GM19239 (cell line): ENCODE measurements at places on chromosomes 12 and 14.

DNA sequence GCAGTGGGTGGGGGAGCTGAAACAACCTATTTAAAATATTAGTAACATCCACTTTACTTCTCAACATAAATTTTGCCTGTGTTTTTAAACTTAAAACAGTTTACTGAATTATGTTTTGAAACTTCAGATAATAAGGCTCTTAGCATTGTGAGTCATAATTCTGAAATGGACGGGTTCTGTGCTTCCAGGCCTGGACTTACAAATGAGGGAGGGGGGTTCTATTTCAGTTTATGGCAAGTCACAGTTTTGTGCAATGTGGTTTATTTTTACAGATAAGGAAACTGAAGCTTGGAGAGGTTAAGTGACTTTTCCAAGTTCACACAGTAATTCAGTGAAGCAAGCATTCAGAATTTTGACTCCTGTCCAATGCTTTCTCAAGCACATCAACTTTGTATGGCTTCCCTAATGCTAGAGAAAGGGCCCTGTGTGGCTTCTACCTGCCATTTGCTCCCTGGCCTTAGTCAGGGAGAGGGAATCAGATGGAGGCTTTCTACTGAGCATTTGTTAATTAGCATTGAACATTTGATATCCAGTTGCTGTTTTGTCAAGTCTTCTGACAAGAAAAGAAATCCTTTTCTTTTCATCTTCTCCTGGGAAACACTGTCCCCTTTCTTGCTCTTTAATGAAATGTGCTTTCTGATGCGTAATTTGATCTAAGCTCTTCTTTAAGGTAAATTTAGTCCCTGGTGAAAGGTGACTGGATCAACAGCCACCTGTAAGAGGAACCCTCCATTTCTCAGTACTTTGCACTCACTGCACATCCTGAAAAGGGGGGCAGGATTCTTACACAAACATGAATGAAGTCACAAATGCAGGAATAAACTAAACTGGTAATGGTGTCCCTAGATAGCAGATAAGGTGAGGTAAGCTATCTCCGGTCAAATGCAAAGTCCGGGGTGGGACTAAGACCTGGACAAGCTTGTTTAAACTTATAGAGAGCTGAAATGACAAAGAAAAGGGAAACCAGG lies 2.5 kb upstream of the SALL2 start:
- DNase-seq: no peak

DNA sequence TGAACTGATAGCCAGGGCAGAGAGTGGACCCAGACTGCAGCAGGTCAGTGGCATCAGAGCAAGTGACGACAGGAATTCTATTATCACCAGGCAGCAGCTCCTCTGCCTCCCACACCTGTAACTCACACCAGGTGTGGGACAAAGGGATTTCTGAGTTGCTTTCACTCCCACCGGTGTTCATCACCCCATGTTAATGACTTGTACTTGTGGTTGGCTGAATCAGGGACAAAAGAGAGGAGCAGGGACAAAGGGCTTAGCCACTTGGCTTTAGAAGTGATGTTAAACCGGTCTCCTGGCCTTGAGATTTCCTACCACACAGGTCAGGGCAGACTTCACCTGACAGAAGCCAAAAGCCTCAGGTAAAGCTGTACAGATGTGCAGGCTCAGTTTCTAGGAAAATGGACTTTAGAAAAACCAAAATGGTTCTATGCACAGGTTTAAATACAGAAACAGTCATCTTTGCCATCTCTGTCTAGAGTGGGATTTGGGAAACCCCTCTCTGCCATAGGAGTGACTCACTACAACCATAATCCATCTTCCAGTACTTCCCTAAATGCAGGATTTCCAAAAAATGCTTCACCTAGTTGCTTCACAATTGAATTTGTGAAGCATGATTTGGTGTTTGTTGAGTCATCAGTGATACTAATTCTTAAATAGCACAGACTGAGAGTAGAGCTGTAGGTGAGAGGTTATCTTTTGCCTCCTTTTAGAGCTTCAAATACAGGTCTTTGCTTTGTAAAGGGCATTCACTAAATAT lies 158.5 kb downstream of the PRKCH start:
- DNase-seq: no peak

GRCh38 chr12:4169531-4169930 lies 104.0 kb upstream of the CCND2 start:
- no peak for DNase-seq

DNA sequence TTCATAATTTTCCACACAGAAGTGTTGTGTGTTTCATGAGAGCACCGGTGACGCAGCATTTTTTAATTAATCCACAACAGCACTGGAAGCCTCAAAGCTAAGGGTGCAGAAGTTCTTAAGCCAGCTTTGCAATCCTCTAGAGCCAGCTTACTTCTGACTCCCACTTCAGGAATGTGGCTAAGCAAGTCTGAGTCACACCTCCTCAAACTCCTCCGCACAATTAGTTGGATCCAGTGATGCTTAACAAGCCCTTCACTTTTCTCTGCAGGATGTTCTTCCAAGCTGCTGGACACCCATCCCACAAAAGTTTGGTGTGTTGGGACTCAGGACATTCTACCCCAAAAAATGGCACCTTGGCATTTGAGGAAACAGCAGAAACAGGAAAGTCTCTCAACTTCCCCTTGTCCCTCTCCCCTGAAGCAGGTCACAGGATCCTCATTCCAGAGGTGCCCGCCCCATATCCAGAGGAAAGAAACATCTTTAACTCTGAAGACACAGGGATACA lies 210.0 kb downstream of the PPM1H start:
- no peak for DNase-seq

GRCh38 chr12:100942984-100943749 lies 148.6 kb downstream of the ANO4 start:
- DNase-seq: no peak

- DNase-seq: no peak
Observed at GRCh38 chr12:93174048-93174447, 203.7 kb upstream of the NUDT4 start.

DNA sequence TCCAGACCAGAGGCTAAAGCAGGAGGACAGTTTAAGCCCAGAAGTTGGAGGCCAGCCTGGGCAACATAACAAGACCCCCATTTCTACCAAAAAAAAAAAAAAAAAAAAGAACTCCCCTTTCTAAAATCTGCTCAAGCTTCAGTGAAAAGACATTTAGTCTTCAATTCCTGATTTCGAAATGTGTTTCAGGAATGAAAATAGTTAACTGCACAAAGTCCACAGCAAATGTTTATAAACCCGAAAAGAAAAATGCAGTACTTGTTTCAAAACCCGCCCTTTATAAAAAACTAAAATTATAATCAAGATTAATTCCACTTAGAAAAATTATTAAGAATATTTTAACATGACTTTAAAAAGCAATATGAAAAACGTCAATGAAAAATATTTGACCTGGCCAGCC lies 12.1 kb downstream of the ATXN2 start:
- DNase-seq: no peak

- no peak for DNase-seq
Observed at GRCh38 chr14:71737760-71738159, 194.5 kb upstream of the RGS6 start.

DNA sequence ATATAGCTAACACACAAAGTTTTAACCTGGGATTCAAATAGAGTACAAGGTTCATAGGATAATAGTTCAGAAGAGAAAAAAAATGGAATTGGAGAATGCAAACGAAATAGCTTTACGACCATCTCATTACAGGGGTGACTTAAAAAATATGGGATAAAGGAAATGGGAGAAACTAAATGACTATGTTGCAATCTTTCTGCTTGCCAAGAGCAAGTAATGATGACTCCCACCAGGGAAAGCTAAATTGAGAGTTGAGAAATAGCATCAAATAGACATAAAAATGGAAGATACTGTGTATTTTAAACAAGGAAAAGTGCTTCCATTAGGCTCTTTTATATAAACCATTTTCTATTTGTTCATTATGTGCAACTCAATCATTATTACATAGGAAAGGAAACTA lies 155.7 kb upstream of the ATXN7L3B start:
- DNase-seq: no peak

GRCh38 chr12:89709995-89710872 lies 1.6 kb upstream of the ATP2B1 start:
- no peak for DNase-seq

DNA sequence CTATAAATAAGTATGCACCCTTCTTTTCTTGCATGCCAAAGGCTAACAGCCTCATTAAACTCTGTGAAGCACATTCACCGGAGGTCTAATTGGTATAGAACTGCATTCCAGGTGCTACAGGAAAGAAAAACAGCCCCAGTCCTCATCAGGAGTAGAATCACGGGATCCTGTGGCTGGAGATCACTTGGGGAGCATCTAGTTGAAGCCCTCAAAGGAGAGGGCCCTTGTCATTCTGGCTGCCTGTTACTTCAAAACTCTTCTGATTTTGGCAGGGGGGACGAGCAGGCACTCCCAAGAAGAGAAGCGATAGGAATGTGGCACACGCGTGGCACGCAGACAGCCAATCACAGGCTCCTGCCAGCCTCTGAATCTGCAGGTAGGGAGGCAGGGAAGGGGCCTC lies 154.4 kb downstream of the TTC7B start:
- no peak for DNase-seq

GRCh38 chr12:109738878-109739665 lies 25.4 kb downstream of the FAM222A start:
- no peak for DNase-seq

- DNase-seq: no peak
Observed at GRCh38 chr14:76770521-76771436, 9.5 kb downstream of the VASH1 start.

DNA sequence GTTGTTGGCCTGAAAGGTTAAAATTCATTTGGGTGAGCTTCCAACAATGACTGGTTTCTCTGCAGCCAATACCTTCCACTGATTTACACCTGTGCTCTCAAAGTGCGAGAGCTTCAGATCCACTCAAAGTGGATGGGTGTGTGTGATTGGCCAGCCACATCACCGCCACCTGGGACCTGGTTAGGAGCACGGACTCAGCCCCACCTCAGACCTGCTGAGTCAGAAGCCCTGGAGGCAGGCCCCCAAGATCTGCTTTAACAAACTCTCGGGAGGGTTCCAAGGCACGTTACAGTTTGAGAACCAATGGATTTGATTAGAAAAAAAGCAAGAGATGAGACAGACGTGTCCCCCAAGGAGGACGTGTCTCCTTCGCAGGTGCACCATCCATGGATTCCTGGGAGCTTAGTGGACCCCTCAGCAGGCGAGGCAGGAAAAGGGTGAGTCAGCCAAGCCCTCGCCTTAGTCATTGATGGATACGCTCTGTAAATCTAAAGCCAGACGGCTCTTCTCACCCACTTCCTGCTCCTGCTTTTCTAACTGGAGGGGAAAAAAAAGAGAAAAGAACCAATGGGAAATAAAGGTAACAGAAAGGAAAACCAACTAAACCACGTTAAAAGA lies 24.5 kb downstream of the FZD10 start:
- no peak for DNase-seq

DNA sequence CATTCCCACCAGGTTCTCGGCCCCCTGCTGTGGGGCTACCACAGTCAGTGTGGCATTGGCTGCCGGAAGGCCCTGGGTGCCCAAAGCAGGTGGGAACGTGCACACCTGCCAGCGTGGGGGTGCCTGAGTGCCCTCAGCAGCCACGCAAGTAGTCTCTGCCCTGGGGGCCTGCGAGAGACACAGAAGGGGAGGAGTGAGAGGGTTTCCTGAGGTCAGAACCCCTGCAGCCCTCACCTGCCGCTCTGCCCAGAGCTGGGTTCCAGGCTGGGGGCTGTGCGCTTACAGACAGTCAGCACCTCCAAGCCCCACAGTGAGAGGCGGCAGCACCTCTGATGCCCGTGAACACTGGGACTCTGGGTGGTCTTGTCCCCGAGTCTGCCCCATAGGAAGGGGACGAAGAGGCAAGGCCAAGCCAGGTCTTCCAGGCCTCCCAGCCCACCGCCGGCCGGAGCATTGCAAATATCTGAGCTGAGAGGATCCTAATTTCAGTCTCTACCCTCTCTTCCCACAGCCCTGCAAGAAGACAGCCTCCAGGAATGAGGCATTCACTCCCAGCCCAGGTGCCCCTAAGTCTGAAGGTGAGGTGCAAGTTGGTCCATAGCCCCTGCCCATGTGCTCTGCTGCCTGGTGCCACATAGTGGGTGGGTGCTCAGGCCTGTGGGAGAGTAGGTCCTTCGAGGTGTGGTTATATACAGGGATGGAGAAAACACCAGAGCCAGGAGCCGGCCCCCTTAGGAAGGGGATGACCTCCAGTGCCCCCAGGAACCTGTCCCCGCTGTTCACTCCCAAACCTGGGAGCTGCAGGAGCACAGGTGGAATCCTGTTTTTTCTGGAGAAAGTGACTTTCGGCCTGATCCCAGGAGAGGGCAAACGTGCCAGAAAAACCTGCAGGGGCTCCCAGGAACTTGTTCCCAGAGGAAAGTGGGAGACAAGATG lies 291.1 kb upstream of the RTL1 start:
- no peak for DNase-seq

- no peak for DNase-seq
Observed at GRCh38 chr12:2447861-2448260, 346.9 kb upstream of the FKBP4 start.

DNA sequence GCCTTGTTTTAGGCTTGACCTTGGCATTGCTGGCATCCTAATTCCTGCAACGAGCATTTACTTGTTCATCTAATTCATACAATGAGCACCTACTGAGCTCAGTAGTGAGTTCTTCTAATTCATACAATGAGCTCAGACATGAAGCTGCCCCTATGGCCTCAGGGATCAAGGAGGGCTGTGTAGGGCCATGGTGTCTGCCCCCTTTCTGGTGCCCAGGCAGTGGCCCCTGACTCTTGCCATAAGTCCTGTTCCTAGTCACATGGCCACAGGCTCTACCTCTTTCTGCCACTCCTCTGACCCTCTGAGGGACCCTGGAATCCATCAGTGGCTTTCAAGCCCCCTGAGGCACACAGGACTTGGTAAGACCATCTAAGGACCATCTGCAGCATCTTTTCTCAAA lies 148.8 kb downstream of the ZFP36L1 start:
- DNase-seq: no peak

DNA sequence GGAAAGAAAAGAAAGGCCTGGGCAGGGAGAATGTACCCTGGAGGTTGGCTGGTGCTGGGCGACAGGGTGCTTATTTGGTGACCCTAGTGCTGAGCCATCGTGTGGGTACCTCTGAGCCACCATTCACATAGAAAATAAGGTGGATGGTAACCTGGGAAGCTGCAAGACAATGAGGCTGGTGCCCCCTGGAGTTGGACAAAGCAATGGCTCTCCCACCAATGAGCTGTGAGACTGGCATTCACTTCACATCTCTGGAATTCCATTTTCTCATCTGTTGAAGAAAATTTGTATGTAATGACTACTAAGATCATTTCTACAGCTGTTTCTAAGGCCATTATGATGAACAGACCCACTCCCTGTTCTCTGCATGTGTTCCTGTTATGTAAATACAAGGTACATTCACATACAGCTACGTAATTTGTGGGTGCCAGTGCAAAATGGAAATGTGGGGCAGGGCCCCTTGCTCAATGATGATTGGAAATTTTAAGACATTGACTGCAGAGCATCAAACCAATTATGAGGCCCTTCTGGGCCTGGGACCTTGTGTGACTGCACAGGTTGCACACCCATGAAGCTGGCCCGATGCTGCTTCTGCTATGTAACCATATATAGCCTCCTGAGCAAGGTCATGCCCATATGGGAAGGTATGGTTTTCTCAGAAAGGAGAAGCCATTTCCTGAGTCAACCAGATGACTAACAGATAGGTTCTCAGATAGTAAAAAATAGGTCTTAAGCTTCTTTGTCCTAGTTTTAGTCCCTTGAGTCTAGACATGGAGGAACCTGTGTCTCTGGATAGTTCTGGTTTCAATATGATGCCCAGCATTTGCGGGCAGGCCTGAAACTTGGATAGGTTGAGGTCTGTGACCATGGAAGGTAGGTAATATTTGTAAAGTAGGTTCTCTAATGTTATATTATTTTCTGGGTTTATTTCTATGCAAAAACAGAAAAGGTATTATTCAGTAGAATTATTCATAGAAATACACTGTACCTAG lies 63.4 kb upstream of the IGF1 start:
- no peak for DNase-seq

GRCh38 chr14:31660191-31660590 lies 99.0 kb downstream of the NUBPL start:
- DNase-seq: no peak
